ENCODE measurements at places on chromosomes 1 and 21. TPM values are rescaled to one million over a fixed set of nuclear protein-coding genes. Genes with fewer than 3 reads are reported as not detected.

DNA sequence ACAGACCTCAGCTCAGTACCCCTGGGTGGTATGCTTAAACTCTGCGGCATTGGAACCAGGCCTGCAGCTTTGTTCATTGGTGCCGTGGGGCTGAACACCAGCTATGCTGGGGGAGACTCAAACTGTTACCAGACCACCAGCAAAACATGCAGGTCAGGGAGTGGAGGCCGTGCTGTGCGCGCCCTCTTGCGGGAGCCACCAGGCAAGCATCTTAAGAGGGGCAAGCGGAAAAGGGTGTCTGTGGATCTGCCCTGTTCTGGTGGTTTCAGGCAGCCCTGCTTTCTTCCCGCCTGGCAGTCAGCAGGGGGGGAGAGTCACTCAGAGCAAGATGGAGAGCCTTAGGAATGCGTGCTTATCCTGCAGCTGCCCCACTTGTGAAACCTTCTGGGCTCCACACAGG is 276.9 kb upstream of the ZRANB2 start:
- H3K4me3 ChIP-seq, result no peak overlapping the region
- no peak for DNase-seq
- no peaks in the 10 kb centered on the region for H3K4me1 ChIP-seq
- H3K36me3 ChIP-seq, result no peaks in the 10 kb centered on the region
- no peak overlapping the region for H3K27ac ChIP-seq

DNA sequence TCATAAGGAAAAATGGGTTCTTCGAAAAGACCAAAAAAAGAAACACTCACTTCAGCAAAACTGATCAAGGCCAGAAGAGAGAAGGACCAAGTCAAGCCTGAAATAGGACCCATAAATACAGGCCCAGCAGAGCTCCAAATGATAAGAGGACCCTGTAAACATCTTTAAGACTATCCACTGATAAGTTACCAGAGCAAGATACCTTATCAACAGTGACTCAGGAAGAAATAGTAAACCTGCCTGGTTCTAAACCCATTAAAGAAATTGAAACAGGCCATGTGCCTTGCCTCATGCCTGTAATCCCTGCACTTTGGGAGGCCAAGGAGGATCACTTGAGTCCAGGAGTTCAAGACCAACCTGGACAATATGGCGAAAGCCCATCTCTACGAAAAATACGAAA is 81.8 kb upstream of the ERRFI1 start:
- no peaks in the 10 kb centered on the region for H3K27me3 ChIP-seq
- no peak overlapping the region for H3K4me3 ChIP-seq
- H3K36me3 ChIP-seq, result no peaks in the 10 kb centered on the region
- H3K27ac ChIP-seq, result peak overlapping the region; percentile 91

- H3K36me3 ChIP-seq, result no peaks in the 10 kb centered on the region
- H3K4me1 ChIP-seq, result no peaks in the 10 kb centered on the region
- H3K4me3 ChIP-seq, result no peak overlapping the region
Measured at GRCh38 chr1:196902344-196902743, 14.5 kb downstream of the CFHR4 start.

GRCh38 chr1:41545996-41546832 is 61.7 kb upstream of the EDN2 start:
- H3K36me3 ChIP-seq, result no peaks in the 10 kb centered on the region
- H3K4me1 ChIP-seq, result no peaks in the 10 kb centered on the region
- no peak overlapping the region for H3K27ac ChIP-seq

GRCh38 chr1:106061586-106062495 is 994.6 kb upstream of the PRMT6 start:
- H3K36me3 ChIP-seq, result no peaks in the 10 kb centered on the region
- no peaks in the 10 kb centered on the region for H3K4me1 ChIP-seq
- H3K4me3 ChIP-seq, result no peak overlapping the region
- H3K27me3 ChIP-seq, result no peaks in the 10 kb centered on the region

- H3K4me1 ChIP-seq, result peaks cover 11% of the 10 kb centered on the region
- no peaks in the 10 kb centered on the region for H3K27me3 ChIP-seq
- H3K4me3 ChIP-seq, result no peak overlapping the region
- no peak for DNase-seq
- no peaks in the 10 kb centered on the region for H3K36me3 ChIP-seq
Measured at GRCh38 chr1:170887726-170888125, 47.6 kb upstream of the MROH9 start.

- DNase-seq, result peak; percentile 61
- H3K27me3 ChIP-seq, result no peaks in the 10 kb centered on the region
- no peaks in the 10 kb centered on the region for H3K36me3 ChIP-seq
- peak overlapping the region; percentile 49 for H3K27ac ChIP-seq
Measured at GRCh38 chr1:111204201-111204982, 3.9 kb upstream of the DENND2D start.

DNA sequence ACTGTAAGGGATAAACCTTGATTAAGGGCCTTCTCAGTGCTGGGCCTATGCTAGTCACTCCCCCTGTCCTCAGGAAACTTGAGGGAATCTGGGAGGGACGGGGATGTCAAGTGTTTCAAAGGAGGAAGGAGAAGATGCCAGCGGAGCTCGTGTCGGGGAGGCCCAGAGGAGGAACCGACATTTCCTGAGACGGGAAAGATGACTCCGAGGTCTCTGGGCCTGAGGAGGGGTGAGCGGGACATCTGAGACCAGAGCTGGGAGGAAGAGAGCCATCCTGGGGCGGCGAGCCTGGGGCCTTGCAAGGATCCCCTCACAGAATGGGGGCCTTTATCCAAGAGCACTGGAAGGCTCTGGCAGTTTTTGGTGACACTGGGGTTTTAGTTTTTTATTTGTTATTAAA is 10.4 kb downstream of the SLC66A1 start:
- no peaks in the 10 kb centered on the region for H3K4me1 ChIP-seq
- H3K36me3 ChIP-seq, result no peaks in the 10 kb centered on the region
- H3K27me3 ChIP-seq, result no peaks in the 10 kb centered on the region
- H3K4me3 ChIP-seq, result no peak overlapping the region
- H3K27ac ChIP-seq, result no peak overlapping the region

- H3K36me3 ChIP-seq, result no peaks in the 10 kb centered on the region
- no peak overlapping the region for H3K4me3 ChIP-seq
- no peak overlapping the region for H3K27ac ChIP-seq
- DNase-seq, result no peak
- no peaks in the 10 kb centered on the region for H3K27me3 ChIP-seq
- no peaks in the 10 kb centered on the region for H3K4me1 ChIP-seq
Measured at GRCh38 chr1:233802611-233803010, 101.9 kb upstream of the SLC35F3 start.

- no peak overlapping the region for H3K4me3 ChIP-seq
- H3K4me1 ChIP-seq, result no peaks in the 10 kb centered on the region
- DNase-seq, result no peak
- H3K27me3 ChIP-seq, result no peaks in the 10 kb centered on the region
- H3K27ac ChIP-seq, result no peak overlapping the region
Measured at GRCh38 chr21:25371841-25372425, 235.3 kb downstream of the MRPL39 start.

DNA sequence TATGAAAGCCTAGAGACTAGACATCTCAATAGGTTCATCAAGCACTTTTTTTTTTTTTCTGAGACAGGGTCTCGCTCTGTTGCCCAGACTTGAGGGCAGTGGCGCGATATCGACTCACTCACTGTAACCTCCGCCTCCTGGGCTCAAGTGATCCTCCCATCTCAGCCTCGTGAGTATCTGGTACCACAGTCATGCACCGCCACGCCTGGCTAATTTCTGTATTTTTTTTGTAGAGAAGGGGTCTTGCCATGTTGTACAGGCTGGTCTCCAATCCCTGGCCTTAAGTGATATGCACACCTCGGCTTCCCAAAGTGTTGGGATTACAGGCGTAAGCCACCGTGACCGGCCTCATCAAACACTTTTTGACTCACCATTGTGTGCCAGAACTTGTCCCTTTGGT is 613 bp upstream of the GPATCH4 start:
- H3K36me3 ChIP-seq, result 0 out of 2 replicates have a peak, but pooled peaks cover 1% of the 10 kb centered on the region
- H3K4me3 ChIP-seq, result peak overlapping the region; percentile 84
- H3K4me1 ChIP-seq, result peaks cover 8% of the 10 kb centered on the region
- H3K27me3 ChIP-seq, result no peaks in the 10 kb centered on the region
- H3K27ac ChIP-seq, result peak overlapping the region; percentile 88
- no peak for DNase-seq

DNA sequence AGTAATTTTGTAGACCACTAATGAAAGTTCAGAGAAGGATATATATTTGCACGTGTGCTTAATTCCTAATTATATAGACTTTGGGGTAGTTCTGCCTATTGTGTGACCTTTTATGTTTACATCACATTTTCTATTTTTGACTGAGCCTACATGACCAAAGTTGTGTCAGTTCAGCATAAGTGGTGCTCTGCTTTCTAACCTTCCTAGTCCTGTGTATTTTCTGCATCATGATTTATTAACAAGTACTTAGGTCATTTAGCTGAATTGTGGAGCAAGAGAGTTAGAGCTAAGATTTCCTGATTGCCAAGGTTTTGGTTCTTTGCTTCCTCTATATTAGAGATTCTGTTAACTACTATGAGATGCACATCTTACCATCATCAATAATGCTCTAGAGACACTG is 176.0 kb downstream of the C1orf21 start:
- H3K27me3 ChIP-seq, result no peaks in the 10 kb centered on the region
- no peaks in the 10 kb centered on the region for H3K4me1 ChIP-seq
- no peak overlapping the region for H3K27ac ChIP-seq
- H3K4me3 ChIP-seq, result no peak overlapping the region

DNA sequence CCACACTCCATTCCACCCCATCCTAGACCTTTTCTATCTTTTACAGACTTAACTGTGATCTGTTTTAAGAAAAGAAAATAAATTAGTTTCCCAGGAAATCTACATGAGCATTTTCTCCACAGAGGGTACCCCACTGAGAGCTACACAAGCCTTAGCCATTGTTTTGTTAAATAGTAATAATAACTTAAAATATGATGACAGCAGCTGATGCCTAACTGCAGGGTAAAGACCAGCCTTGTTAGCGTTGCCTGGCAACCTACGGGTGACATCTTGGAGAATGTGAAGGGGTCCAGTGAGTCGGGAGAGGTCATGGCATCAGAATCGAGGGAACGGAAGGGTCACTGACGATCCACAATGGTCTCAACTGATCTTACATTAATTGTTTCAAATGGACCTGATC is 233.2 kb upstream of the PBX1 start:
- no peaks in the 10 kb centered on the region for H3K4me1 ChIP-seq
- no peak overlapping the region for H3K27ac ChIP-seq
- no peak for DNase-seq
- H3K36me3 ChIP-seq, result no peaks in the 10 kb centered on the region
- no peaks in the 10 kb centered on the region for H3K27me3 ChIP-seq

DNA sequence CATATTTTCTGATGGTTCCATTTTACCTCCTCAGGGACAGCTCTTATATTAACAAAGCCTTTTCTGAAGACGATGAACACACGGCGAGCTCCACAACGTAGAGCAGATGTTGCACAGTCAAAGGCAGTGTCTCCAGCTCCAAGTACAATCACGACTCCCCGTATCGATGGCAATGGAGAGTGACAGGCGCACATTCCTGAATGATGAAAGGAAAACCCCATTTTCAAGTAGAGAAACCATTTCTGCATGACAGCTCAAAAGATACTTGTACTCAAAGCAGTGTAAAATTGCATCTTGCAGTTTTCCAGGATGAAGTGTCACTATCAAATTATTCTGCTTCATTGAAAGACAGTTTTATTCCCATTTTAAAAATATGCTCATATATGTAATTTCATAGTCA is 327.6 kb downstream of the DPYD start:
- H3K27ac ChIP-seq, result no peak overlapping the region
- no peak for DNase-seq
- H3K4me3 ChIP-seq, result no peak overlapping the region
- no peaks in the 10 kb centered on the region for H3K36me3 ChIP-seq
- no peaks in the 10 kb centered on the region for H3K4me1 ChIP-seq
- H3K27me3 ChIP-seq, result no peaks in the 10 kb centered on the region

DNA sequence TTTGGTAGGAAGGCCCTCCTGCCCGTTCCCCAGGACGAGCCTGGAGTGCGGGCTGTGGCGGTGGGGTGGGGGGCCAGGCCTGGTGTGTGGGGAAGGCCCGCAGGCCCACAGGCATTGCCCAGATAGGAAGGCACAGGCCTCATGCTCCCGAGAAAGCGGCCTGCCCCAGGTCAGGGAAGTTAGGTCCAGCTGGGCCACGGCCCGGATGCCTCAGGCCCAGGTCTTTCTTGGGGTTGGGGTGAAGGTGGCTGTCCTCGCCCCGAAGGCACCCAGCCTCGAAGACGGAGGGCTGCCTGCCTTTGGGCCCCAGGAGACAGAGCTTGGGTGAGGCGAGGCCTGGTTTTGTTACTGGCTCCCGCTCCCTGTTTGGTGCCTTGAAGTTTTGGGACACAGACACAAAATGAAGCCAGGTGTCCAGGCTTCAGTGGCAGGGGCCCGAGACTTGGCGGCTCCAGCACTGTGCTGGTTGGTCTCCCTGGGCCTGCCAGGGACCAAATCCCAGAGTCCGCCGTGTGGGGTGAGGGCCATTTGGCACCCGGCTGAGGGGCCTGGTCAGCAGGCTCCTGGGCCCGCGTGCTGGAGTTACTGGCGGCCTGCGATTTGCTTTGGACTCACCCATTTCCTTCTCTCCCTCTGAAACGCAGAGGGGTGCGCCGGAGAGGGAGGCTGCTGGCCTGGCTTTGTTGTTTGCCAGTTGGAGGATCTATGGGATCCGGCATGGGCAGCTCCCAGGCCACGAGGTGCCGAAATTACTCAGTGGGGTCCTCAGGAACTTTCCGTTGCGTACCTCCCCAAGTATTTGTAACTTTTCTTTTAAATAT is 2.0 kb downstream of the SKI start:
- no peak overlapping the region for H3K27ac ChIP-seq
- no peaks in the 10 kb centered on the region for H3K36me3 ChIP-seq
- no peak for DNase-seq
- no peaks in the 10 kb centered on the region for H3K4me1 ChIP-seq
- peak overlapping the region; percentile 86 for H3K4me3 ChIP-seq

GRCh38 chr1:72693376-72693775 is 411.0 kb upstream of the NEGR1 start:
- H3K27me3 ChIP-seq, result no peaks in the 10 kb centered on the region
- no peaks in the 10 kb centered on the region for H3K4me1 ChIP-seq
- no peak overlapping the region for H3K27ac ChIP-seq
- peak; percentile 1 for DNase-seq

GRCh38 chr1:4402032-4402431 is 252.4 kb upstream of the AJAP1 start:
- no peaks in the 10 kb centered on the region for H3K27me3 ChIP-seq
- H3K4me1 ChIP-seq, result no peaks in the 10 kb centered on the region
- DNase-seq, result no peak
- H3K27ac ChIP-seq, result no peak overlapping the region
- no peak overlapping the region for H3K4me3 ChIP-seq

DNA sequence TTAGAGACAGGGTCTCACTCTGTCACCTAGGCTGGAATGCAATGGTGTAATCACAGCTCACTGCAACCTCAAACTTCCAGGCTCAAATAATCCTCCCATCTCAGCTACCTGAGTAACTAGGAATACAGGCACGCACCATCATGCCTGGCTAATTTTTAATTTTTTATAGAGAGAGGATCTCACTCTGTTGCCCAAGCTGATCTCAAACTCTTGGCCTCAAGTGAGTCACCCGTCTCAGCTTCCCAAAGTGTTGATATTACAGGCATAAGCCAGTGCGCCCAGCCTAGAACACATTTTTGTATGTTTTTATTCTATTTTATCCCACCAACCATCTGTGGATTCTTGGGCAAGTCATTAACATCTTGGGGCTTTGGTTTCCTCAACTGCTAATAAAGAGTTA is 100.5 kb downstream of the AK5 start:
- DNase-seq, result no peak
- no peak overlapping the region for H3K4me3 ChIP-seq
- H3K36me3 ChIP-seq, result no peaks in the 10 kb centered on the region
- H3K27me3 ChIP-seq, result no peaks in the 10 kb centered on the region

The DMRTA2 gene
- 3.1 TPM for total RNA-seq

The LCE2C gene
- not detected for total RNA-seq

The IER5 gene
- total RNA-seq, result 8.6 TPM

The CYP4A11 gene
- total RNA-seq, result not detected

The DISP3 gene
- 1.1 TPM for total RNA-seq

The CA6 gene
- total RNA-seq, result not detected

The NLRP3 gene
- total RNA-seq, result not detected

The NDUFV3 gene
- total RNA-seq, result 32.5 TPM

All from Caco-2 (cell line).